ENCODE measurements at places on chromosomes 11 and 22. TPM values are rescaled to one million over a fixed set of nuclear protein-coding genes. Genes with fewer than 3 reads are reported as not detected.

GRCh38 chr11:73281201-73281741 lies 9.1 kb downstream of the P2RY6 start:
- peak; percentile 18 for ATAC-seq

DNA sequence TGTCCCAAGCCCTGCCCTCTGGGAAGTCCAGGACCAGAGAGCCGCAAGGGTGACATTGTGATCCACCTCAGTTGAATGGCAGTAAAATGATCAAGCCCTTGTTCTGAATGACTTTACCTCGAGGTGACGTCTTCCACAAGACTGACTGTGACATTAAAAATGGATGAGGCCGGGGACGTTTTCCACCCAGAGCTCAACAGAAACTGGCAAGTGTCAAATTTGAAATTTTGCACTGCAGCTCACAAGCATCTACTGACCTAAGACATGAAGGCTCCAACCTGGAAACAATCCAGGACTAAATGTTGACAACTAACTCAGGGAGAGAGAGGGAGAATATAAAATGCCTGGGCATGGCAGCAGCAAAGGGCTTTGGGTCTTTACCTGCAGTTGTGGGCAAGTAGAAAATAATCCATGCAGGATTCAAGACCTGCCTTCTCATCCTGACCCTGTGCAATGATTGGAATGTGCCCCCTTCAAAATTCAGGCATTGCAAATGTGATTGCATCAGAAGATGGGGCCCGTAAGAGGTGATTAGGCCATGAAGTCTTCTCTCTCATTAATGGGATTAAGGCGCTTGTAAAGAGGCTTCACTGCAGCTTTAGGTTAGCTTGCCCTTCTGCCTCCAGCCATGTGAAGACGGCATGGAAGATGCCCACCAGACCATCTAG lies 33.6 kb upstream of the CLMP start:
- ATAC-seq: no peak

DNA sequence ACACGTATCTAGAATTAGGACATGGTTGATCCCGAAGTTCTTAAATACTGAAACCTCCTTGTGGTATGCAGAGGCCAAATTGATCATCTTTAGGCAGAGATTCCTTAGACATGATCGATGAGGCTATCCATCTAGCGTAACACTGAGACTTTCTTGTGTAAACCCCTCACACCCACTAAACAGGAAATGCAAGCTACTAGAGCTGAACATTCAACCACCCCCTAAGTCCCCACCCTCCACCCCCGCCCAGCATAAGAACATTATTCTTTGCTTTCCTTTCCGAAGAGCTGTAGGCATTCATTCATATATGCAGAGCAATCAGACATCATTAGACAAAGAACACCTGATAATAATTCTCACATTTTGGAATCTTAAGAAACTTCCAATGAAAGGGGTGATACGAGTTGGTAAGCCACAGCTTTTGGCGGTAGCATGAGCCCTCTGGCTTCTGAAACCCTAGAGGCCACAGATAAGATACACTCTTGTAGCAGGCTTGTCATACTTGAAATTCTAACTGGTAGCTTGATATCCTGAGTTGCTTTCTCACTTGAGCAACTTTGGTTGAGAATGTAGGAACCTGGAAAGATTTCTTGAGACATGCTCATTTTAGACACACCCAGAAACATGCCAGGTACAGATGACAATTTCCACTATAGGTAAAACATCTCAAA lies 42.2 kb downstream of the FLI1 start:
- no peak for ATAC-seq

- no peak for ATAC-seq
These were observed 56.3 kb upstream of the PHOX2A start for GRCh38 chr11:72300268-72300667.

MYO18B gene
- total RNA-seq: 0.81 TPM

MPPED1 gene
- total RNA-seq: 0.45 TPM

OR56A4 gene
- 0.11 TPM for total RNA-seq

SCGB2A2 gene
- total RNA-seq: not detected
